ENCODE measurements at places on chromosomes 6 and 20.

GRCh38 chr20:58696411-58696961, 3.9 kb downstream of the NPEPL1 start:
- no peak for DNase-seq

DNA sequence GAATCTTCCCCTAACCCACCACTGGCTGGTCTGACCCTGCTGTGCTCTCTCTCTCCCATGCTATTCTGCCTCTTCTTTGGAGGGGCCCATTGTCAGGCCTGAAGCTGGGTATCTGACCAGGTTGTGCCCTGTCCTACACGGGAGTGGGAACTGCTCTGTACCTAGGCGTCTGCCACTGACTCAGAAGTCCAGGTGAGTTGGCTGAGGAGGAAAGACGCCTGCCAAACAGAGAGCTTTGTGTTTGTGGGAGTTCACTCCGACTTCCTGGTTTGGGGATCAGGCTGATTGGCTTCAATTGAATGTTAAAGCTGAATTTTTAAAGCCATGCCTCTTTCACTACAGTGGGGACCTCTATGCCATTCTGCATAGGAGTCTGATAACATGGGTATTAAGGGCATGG, 136.0 kb downstream of the CCDC170 start:
- no peak for DNase-seq

- DNase-seq, result no peak
Observed at GRCh38 chr6:107972413-107973096, 14.5 kb upstream of the SEC63 start.

- no peak for DNase-seq
Observed at GRCh38 chr6:160417146-160417545, 69.0 kb downstream of the SLC22A3 start.

- no peak for DNase-seq
Observed at GRCh38 chr6:147341486-147341885, 137.3 kb downstream of the STXBP5 start.

DNA sequence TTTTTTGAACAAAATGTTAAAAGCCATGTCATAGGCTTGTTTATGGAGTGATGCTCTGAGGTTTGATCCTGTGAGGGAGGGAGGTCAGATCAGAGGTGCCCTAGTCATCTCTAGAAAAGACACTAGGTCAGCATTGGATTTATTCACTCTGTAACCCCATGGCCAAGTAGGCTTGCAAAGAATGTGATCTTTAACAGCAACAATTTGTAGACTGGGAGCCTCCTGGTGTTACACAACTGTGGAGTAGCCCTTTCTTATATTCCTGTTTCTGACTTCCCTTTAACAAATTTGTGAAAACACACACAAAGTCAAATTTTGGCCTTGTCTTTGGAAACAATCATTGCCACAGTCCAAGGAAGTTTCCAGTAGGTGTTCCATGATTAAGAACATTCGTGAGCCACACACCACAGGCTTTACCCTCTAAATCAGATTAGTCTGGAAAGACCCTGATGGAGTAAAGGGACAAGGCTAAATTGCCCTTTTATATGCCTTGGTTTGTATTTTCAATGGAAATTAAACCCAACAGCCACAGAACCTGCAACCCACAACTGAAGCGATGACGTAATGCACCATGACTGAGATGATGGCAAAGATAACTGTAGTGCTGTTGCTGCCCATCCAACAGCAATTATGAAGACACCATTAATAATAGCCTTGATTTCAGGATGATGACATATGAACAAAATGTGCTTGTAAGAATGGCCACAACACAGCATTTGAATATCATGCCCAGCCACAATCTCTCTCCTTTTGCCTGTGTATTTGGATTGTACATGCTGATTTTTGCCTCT, 22.1 kb downstream of the SCP2D1 start:
- no peak for DNase-seq

GRCh38 chr20:44533928-44534327, 12.1 kb upstream of the SERINC3 start:
- no peak for DNase-seq

GRCh38 chr6:15090745-15091384, 155.0 kb upstream of the JARID2 start:
- no peak for DNase-seq

- DNase-seq, result peak; percentile 22
Observed at GRCh38 chr6:143575440-143575839, 63.9 kb upstream of the FUCA2 start.

DNA sequence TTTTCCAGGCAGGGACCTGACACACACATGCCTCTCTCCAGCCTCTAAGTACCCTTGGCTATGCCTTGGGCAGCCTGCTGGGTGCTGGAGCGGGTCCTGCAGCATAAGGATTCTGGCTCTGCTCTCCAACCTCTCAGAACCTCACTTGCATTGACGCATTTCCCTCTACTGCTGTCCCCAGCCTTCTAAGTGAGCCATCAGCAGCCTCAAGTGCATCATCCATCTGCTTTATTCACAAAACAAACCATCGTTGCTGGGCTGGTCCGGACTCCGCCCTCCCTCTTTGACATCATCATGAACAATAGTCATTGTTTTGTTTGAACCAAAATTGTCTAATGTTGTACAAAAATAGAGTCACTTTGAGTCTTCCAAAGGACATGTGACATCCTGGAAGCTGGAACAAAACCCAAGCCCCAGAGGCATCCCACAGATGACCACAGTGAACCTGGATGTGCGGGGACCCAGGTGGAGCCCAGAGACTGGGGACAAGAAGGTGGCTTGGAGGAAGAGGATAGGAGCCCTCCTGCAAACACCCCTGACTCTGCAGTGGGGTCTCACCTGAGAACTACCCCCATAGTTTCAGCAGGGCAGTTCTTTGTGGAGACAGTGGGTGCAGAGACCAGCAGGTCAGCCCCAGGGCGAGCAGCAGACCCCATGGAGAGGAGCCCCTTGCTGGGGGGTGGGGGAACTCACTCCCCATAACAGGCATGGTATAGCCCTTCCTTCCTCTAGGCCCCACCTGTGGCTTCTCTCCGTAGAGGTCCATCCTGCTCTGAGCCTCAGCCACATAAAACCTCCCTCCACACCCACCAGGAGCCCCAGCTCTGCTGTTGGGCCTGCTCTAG, 230.1 kb downstream of the SYNDIG1 start:
- no peak for DNase-seq

DNA sequence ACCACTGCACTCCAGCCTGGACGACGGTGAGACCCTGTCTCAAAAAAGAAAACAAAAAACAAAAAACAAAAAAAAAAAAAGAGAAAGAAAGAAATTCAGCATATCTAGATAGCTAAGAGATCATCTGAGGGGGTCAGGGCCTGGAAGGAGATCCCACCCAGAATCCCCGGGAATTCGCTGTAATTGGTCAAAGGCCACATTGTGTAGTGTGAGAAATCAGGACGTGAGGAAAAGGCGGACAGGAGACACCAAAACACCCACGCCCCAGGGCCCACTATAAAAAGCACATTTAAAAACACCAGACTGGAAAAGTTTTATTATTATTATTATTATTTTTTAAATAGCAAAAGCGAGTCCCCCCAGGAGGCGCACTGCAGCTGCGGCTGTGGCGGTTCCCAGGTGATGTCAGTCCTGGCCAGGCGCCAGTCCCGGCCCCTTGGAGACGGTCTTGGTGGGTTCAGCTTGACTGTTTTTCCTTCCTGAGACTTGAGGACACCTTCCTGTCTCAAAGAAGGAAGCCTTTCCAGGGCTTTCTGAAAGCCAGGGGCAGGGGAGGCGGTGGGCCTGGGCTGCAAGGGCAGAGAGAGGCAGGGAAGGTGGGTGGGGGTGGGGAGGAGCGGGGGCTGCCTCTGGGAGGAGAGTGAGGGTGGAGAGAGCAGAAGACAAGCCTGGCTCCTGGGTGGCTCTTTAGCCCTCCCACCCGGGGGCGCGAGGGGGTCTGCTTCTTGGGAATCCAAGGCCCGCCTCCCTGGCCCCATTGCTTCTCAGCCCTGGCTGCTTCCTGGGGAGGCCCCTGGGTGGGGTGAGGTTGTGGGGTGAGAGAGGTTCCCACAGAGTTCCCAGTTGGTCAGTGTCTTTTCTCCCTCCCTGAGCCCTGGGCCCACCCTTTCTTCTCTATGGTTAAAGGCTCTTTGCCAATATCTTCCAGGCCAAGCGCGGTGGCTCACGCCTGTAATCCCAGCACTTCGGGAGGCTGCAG, 14.5 kb downstream of the TCF15 start:
- DNase-seq, result no peak

GRCh38 chr20:35888657-35889056, 65.6 kb downstream of the SCAND1 start:
- DNase-seq, result no peak

GRCh38 chr6:5151360-5151954, 66.3 kb downstream of the PPP1R3G start:
- DNase-seq, result no peak

GRCh38 chr20:54468082-54468481, 7.3 kb upstream of the DOK5 start:
- DNase-seq, result no peak

DNA sequence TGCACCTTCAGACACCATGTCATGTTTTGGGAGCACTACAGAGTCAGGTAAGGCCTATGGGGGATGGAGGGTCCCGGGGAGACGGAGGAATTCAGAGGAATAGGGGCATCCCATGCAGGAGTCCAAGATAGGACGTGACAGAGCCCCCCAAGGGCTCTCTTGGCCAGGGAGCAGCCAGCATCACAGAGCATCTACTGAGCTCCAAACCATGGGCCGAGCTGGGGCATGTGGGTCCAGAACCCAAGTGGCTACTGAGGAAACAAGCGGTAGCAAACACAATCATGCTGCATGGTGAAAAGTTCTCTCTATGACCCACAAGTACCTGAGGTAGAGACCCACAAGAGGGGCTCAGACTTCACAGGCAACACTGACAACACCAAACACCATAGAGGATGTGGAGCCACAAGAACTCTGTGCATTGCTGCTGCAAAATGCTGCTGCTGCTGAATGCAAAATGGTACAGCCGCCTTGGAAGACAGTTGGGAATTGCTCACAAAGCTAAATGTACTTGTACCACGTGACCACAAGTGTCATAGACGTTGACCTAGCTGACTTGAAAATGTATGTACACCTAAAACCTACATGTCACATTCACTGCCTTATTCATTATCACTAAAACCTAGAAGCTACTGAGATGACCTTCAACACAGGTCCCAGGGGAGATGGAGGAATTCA, 33.4 kb upstream of the MAS1L start:
- DNase-seq, result no peak

DNA sequence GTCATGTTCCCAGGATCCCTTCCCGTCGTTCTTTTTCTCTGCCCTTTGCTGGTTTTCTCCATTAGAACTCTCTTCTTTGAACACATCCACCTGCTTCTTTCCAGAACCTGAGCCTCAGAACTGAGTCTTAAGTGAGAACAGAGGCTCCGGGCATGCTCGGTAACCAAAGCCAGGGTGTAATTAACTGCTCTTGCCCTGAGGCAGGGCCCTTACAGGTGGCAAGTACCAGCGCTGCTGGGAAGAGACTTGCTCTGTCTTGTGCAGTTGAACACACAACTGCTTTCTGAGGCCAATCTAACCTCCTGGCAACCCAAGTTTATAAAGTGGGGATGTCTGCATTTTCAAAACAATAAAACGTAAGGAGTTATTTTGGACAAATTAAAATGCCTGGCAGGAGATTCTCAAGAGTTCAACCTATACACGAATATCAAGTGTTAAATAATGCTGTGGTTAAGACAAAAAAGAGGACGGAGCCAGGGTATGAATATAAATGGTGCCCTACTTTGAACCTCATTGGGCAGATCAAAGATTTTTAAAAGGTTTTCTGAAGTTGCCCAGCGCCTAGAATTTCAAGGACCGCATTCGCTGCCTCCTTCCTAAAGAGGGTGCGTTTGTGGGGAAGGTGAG, 12.4 kb upstream of the DEK start:
- no peak for DNase-seq

GRCh38 chr6:21859193-21859735, 265.7 kb downstream of the SOX4 start:
- DNase-seq, result no peak

- no peak for DNase-seq
Observed at GRCh38 chr6:168308390-168309144, 11.0 kb downstream of the DACT2 start.

- DNase-seq, result no peak
Observed at GRCh38 chr20:24778585-24779031, 170.5 kb upstream of the CST7 start.

- no peak for DNase-seq
Observed at GRCh38 chr6:62298745-62299392, 12.8 kb upstream of the KHDRBS2 start.

DNA sequence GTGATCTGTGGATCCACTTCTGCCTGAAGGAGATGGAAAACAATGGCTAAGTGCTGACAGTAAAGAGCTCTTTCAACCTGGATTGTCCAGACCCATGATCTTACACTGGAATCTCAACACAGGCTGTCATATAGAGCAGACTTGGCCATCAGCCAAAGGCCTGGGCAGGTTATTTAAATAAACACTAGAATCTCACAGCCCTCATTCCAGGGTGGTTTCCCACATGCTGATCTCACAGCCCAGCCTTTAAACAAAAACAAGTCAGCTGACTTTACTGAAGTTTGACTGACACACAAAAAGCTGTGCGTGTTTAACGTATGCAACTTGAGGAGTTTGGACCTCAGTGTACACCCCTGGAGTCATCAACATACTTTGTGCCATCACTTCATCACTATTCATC, 28.4 kb downstream of the SYNDIG1 start:
- no peak for DNase-seq

DNA sequence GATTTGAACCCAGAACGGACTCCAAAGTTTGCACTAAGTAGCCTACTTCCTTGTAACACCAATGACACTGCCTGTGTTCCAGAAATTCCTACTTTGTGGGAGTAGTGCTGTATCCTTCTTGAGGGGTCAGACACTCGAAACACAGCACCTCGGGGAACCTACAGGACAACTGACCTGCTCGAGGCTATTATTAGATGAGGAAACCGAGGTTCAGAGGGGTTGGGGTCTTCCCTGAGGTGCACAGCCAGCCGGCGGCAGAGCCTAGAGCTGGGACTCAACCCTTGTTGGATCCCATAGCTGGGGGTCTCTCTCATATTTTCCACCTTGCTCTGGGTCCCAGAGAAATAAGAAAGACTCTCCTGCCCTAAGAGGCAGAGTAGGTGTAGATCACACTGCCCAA, 89.8 kb upstream of the PTPN1 start:
- DNase-seq, result no peak

DNA sequence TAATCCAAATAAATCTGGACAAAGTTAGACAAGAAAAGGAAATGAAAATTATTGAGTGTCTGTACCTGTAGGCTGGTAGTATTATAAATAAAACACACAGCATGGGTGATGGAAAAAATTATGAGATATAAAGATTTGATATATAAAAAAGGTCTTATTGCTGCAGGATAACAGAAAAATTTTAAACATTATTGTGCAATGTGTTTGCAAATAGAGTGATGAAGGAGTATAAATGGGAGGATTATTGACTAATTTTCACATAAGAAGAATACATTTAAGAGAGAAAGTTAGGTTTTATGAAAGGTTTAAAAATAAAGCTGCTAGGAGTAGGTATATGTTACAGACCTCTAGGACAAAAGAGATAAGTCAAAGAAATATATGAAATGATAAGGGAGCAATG, 336.7 kb upstream of the MAN1A1 start:
- no peak for DNase-seq

DNA sequence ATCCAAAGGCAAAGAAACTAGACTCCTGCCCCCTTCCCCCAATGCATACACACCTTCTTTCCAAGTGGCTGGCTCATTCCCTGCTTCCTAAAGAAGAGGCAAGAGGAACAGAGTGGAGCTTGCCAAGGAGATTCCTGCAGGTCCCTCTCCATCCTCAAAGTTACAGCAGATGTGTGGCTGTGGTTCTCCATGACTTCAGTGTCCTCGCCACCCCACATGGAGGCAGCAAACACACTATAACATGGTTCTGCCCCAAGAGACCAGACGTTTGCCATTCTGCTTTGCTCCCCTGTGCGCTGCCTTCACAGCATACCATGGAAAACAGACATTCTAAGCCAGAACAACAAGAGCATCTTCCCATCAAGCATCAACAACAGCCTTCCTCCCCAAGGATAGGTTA, 84.4 kb downstream of the BACH2 start:
- no peak for DNase-seq
